ENCODE measurements at places on chromosomes 16 and 17.

DNA sequence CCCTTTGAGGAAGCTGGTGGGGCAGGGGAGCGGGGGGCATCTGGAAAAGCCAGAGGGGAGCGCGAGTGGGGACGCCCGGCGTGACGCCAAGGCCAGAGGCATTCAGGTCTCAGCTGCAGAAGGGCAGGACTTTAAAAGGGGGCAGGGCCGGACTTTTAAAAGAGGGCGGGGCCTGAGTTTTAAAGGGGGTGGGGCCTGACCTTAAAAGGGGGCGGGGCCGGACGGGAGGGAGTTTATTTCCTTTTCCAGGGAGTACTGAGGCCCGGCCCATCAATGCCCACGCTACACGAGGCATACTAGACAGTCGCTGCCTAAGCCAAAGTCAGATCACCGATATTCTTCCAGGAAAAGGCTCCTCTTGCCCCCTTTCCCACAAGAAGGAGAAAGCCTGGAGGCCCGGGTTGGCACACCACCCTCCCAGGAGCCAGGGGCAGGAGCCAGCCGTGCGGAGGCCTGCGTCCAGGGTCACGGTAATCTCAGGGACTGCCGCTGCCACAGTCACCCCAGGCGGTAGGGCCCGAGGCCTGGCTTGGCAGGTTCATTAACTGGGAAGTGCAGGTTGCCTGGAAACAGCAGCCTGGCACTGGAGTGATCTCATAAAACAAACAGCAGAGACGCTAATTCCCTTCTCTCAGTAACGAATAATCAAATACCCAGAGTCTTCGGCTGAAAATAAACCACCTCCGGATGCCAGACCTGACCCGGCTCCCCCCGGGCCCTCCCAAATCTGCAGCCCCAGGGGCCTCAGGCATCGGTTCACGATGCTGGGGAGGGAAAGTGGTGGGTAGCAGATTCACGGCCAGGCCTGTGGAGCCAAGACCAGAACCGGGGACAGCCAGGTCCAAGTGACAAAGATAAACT is 90.7 kb downstream of the TIMM22 start:
- DNase-seq: no peak

DNA sequence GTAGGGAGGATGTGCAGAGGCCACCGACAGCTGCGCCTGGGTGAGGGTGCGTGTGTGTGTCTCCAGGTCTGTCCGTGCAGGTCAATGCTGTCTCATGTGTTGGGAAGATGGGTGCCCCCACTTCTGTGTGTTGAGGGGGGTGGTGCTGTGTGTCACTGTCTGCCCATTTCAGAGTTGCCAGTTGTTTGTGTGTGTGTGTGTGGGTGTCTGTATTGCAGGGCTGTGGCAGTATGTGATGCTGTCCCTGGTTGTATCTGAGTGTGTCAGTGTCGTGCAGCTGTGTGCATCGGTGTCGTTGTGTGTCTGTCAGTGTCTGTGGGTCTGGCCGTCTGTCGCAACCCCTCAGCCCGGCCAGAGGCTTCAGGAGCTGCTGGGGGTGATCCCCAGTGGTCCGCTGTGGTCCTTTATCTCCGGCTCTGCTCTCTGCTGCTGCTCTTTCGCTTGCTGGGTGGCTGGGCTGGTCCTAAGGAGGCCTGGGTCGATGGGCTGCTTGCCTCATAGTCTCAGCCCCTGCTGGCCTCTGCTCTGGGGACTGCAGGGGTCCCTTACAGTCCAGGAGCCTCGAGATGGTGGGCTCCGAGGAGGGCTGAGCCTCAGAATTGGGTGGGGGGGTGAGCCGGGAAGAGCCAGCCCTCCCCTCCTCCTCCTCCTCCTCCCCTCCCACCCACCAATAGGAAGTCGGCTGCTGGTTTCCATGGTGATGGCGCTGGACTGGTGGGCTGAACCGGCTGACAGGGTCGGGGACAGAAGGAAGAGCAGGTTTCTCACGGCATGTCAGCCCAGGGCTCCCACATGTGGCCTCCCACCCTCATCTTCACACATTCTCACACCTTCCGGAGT is at the start of gene TSPOAP1:
Gene TSPOAP1 (minus strand): TSS at position 601 of the 840 bp plus-strand sequence. CDS start 875 bp downstream, outside the sequence.
- peak; percentile 36 for DNase-seq

GRCh38 chr17:77203436-77203835 is 62.7 kb downstream of the SEC14L1 start:
- DNase-seq: no peak

DNA sequence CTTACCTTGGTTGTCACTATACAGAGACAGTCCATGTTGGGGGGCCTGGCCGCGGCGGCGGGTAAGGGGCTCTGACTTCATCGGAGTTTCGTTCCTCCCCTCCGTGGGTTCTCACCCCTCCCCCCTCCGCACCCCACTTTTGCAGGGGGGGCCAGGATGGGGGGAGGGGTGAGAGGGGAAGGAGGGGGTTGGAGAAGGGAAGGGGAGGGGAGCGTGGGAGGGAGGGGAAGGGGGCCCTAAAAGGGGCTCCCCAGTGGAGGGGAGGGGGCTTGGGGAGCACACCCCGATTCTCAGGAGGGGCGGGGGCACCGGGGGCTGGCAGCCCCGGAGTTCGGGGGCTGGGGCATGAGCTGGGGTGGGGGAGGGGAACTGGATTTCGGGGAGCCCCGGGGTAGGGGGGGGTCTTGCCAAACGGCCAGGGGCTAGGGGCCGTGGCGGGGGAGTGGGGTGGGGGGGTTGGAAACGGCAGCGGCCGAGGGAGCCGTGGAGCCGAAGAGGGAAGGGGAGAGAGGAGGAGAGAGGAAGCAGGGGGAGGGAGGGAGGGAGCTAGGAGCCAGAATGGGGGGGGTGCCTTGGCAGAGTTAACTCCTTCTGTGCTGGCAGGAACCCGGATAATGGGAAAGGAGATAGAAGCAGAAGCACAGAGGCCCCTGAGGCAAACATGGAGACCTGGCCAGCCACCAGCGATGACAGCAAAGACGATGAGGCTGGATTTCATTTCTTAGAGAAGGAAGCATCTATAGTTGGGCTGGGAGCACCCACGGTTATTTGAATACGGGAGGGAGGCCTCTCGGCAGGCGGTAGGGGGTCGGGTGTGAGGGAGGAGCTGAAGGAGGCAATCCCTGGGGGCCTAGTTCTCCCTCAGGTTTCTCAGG is 2.3 kb downstream of the DLG4 start:
- no peak for DNase-seq

DNA sequence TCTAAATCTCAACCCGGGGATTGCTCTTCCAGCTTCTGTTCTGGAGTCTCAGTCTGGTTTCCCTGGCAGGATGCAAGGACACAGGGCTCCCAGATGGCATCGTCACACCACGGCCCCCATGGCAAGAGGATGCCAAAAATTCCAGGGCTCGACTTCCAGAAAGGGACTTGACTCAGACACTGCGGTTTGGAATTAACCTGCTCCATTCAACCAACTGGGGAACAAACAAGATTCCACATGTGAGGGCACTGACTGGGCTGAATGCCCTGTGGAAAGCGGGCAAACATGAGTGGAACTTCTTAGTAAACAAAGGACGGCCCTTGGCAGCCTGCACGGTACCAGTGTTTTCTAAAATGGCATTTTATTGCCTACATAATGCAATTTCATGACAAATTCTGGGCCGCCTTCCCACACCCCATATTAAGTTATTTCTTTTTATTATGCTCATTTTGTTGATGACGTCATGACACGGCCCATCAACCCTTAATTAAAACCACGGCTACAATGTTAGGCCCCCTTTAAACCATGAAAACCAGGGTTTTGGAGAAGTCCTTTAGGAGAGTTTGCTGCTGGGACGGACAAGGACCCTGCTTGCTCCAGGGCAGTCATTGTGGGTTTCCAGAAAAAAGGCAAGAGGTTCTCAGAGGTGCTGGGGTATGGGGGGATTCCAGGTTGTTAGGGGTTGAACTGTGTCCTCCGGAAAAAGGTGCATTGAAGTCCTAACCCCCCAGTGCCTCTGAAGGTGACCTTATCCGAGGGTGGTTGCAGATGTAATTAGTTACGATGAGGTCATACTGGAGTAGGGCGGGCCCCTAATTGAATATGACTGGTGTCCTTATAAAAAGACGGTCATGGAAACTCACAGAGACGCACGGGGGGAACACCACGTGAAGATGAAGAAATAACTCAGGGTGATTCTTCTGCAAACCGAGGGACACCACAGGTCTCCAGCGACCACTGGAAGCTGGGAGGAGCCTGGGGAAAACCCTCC is 205.6 kb downstream of the FOXL1 start:
- no peak for DNase-seq

DNA sequence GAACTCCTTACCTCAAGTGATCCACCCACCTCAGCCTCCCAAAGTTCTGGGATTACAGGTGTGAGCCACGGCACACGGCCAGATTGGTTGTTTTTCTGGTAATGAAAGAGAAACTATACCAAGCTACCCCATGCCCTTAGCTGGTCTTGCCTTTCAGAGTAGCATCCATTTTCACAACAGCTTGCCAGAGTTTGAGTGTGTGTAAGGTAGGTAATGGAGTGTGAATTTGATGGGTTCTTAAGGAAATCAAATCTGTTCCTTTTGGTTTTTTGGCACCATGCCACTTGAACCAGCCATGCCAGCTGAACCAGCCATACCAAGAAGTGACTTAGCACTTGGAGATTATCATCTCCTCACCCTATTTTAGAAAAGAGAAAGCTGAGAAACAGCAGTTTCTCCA is 5.1 kb downstream of the CALCOCO2 start:
- DNase-seq: no peak

- DNase-seq: no peak
Measured at GRCh38 chr16:76329106-76329505, 51.9 kb downstream of the CNTNAP4 start.

DNA sequence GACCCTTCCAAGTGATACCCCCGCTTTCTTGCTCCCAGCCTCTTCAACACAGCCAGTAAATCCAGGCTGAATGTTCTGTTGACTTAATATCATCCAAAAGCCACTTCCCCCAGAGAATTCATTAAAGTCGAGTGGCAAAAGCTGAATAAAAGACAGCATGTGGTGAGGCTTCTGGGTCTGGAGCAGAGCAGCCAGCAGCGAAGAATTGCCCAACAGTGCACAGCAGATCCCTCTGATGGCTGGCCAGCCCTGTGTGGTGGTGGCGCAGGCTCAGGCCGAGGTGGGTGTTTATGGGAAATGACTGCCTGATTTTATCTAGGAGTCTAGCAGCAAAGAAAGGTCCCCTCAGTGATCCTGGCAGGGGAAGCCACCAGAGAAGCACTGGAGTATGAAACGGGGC is 30.3 kb upstream of the RCVRN start:
- DNase-seq: no peak

- no peak for DNase-seq
Measured at GRCh38 chr16:83715217-83715920, 92.4 kb upstream of the HSBP1 start.

GRCh38 chr17:76752006-76752405 is 14.1 kb downstream of the MFSD11 start:
- no peak for DNase-seq

DNA sequence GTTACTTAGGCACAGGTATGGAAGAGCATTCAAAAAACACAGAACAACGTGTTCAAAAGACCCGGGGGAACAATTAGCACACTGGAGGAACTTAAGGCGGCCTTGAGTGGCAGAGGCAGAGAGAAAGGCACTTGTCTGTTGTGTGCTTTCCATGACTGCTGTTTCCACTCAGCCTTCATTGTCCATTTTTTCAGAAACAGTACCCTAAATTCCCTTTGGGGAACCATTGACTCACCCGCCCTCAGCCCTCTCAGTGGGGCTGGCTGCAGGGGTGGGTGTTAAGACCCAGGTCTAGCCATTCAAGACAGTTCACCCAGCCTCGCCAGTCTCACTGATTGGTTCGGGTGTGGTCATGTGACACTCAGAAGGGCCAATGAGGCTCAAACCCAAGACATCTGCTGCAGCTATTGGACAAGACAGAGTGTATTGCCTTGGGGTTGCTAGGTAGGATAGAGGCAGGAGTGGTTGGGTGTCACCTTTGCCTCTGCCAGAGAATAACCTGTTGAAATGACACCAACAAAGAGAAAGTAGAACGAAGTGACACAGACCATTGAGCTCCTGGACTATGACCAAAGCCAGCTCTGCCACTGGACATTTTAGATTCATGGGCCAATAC is 19.6 kb upstream of the CEP20 start:
- no peak for DNase-seq

GRCh38 chr17:38443356-38444031 is 15.2 kb downstream of the ARHGAP23 start:
- no peak for DNase-seq

DNA sequence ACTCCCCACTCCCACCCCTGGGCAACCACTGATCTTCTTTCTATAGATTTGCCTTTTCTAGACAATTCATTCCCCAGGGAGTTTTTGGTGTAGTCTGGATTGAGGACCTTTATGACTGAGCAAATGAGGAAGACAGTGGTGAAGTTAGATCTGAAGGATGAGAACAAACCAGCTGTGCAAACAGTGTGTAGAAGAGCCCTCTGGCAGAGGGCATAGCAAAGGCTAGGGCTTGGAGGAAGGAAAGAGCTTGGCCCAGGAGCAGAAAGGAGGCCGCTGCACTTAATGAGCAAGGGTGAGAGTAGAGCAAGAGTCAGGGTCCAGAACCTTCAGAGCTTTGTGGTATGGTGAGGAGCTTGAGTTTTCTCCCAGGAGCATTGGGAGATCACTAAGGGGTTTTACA is 352.7 kb downstream of the CA10 start:
- DNase-seq: no peak

GRCh38 chr16:46843898-46844642 is 13.1 kb upstream of the C16orf87 start:
- no peak for DNase-seq

GRCh38 chr17:50868140-50868438 is 1.9 kb upstream of the TOB1 start:
- no peak for DNase-seq

DNA sequence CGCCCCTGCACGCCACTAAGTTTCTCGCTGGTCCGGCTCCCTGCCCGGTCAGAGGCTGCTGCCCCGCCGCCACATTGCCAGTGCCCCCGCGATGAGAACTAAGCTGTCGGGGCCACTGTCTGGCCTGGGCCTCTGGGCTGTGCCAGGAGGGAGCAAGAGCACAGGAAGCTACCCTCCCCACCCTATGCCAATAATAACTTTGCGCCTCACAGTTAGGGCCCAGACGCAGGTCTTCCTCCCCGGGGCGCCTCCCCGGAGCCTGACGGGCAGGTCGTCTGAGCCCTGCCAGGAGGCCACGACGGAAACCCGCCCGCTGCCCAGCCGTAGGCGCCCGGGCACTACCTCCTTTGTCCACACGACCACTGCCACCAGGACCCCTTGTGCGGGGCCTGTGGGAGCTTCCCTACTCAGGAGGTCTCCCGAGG is 1.5 kb downstream of the ZFPM1 start:
- DNase-seq: no peak

DNA sequence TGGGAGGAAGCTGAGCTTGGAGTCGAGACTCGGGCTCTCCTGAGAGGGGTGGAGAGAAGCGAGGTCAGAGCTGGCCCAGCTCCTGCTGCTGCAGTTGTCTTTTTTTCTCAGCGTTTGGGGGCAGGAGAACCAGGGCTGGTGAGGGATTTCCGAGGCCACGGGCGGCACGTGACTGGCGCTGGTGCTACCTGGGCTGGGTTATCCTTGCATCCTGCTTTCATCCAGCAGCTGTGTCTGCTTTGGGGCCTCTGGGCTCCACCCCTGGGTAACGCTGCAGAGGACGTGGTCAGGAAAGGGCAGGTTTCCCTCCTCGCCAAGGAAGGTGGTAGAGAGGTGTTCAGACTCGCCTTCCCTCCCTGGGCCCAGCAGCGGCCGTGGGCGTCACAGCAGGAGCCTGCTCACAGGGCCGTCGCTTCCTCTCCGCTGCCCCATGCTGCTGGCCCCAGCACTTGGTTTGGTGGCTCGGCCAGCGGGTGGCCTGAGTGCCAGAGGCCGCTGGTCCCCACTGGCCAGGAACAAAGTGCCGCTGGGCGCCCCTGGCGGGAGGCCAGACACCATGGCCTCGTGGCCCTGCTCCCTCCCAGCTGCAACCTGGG is 22.5 kb downstream of the GSE1 start:
- no peak for DNase-seq
